ENCODE measurements at places on chromosomes 5 and 9. TPM values are rescaled to one million over a fixed set of nuclear protein-coding genes. Genes with fewer than 3 reads are reported as not detected.
A peak's percentile ranks its signal among the peaks of the same experiment; 100 is the strongest.

Gene IL13
- not detected for total RNA-seq

Gene PDE6A
- total RNA-seq = 0.10 TPM

Gene RABL6
- total RNA-seq = 61.0 TPM

Gene SPATA31C1
- not detected for total RNA-seq

Gene NUTM2G
- not detected for total RNA-seq

- DNase-seq = no peak
These were observed 99.8 kb downstream of the SLC44A1 start for GRCh38 chr9:105344283-105344682.

GRCh38 chr5:59021837-59022514 lies 439.1 kb downstream of the RAB3C start:
- peak; percentile 68 for DNase-seq

DNA sequence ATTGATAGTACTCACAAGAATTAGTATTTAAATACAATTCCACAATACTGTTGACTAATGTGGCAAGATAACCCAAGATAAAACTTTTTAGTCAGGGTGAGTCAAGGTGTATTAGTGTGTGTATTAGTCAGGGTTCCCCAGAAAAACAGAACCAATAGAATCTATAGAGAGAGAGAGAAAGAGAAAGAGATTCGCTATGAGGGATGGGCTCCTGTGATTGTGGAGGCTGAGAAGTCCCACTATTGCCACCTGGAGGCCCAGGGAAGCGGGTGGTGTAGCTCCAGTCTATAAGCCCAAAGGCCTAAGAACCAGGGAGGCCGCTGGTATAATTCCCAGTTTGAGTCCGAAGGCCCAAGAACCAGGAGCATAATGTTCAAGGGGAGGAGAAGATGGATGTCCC lies 10.0 kb upstream of the SHISAL2B start:
- DNase-seq = no peak

DNA sequence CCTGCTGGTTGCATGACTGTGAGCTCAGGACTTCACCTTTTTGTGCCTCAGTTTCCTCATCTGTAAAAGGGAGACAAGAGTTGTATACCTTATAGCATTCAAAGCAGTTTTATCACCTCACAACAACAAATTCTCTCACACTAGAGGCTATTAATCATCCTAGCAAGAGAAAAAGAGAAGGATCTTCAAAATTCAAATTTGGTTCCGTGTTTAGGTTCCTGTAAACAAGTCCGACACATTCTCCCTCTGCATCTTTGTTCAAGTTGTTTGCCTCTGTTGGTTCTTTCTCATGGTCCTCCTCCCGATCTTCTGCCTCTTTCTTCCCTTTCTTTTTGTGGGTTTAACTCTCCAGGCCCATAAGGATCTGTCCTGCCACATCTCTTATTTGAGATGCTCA lies 218.0 kb downstream of the PIK3R1 start:
- no peak for DNase-seq

- no peak for DNase-seq
These were observed 9.0 kb upstream of the ADGRD2 start for GRCh38 chr9:124441291-124441690.

Measured in renal cortical epithelial cell (primary cell).